Activated CD4-positive, CD25-positive, alpha-beta regulatory T cell (primary cell): ENCODE measurements at places on chromosomes 2 and 18.

GRCh38 chr2:234044157-234044556 is 6.3 kb upstream of the SPP2 start:
- DNase-seq: no peak

- DNase-seq: no peak
These were observed 1322.9 kb upstream of the TMEFF2 start for GRCh38 chr2:193517615-193518014.

- DNase-seq: no peak
These were observed 6.6 kb downstream of the TRAF3IP1 start for GRCh38 chr2:238326801-238327365.

DNA sequence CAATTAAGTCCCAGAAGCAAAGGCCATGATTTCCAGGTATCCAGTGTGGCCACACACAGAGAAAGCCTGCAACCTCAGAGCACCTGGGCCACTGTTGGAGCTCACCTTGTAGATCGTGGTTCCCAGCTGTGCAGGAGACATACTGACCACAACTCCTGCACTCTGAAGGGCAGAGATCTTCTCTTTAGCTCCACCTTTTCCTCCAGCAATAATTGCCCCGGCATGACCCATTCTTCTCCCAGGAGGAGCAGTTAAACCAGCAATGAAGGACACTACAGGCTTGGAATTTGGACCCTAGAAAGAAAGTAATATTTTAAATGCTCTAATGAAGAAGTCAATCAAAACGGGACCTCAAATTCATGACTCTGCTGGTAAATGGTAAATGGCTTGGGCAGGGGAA is 33.8 kb downstream of the SUCLG1 start:
- no peak for DNase-seq

DNA sequence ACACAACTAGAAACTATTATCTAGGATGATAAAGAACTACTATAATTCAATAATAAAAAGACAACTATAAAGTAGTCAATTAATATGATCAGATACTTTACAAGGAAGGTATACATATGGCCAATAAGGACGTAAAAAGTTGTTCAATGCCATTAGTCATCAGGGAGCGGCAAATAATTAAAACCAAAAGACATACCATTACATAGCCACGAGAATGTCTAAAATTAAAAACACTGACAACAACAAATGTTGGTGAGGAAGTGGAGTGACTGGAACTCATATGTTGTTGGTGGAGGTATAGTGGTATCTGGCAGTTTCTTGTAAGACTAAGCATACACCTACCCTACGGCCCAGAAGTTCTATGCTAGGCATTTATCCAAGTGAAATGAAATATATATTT is 152.4 kb downstream of the MTCL1 start:
- no peak for DNase-seq

- no peak for DNase-seq
These were observed 102.0 kb upstream of the PPP1CB start for GRCh38 chr2:28649481-28650265.

DNA sequence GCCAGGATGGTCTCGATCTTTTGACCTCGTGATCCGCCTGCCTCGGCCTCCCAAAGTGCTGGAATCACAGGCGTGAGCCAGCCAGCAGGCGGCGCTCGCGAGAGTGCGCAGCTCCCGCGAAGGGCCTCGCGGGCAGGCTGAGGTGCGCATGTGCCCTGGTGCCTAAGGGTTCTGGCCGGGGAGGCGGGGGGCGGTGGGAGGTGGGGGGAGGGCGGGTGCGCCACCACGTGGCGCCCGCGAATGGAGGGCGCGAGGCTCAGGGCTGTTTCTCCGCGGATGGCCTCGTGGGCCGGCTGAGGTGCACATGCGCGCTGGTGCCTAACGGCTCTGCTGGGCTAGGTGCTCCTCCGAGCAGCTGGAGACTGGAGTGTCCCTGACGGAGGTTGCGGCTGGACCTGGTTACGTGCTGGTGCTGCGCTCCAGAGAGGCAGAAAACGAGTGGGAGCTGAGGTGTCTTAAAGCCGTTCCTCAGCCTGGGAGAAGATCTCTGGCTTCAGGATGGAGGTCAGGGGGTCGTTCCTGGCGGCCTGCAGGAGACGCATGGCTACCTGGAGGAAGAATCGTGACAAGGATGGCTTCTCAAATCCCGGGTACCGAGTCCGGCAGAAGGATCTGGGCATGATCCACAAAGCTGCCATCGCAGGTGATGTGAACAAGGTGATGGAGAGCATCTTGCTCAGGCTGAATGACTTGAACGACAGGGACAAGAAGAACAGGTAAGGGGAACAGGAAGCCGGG is at the start of gene ANKRD62:
Gene ANKRD62 (plus strand): TSS at position 324 of the 738 bp plus-strand sequence. CDS start 175 bp downstream, at position 499.
- no peak for DNase-seq

DNA sequence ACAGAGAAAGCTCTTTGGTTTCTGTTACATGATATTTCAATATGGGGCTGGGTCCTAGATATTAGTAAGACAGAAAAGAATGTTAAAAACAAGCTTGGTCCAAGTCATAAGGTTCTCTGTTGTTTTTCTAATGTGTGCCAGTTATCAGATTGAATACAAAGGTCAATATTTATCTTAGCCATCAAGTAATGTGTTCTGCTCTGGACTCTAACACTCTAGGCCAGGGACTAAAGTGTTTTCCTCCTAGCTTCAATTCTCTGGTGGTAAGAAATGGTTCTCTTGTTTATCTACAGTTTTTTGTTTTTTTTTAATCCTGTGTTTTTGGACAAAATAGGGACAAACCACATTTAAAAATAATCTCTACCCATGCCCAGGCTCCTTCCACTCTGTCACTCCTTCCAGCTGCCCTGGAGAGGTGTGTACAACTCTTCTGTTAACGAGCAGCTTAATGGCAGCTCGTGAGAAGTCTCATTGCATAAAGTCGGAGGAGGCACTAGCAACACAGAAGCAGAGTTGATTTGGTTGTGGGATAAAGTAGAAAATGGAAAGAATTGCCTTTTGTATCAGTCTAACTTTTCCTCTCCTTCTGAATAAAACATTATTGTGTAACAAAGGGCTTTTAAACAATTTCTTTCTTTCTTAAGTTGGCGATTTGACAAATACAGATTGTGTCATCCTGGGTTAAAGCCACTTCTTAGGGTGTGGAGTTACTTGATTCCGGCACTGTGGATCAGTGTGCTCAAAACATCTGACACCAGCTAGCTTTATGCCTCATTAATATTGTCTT is 8.0 kb upstream of the SESTD1 start:
- no peak for DNase-seq

- DNase-seq: no peak
These were observed 40.1 kb upstream of the PLEKHM3 start for GRCh38 chr2:208065476-208065875.

DNA sequence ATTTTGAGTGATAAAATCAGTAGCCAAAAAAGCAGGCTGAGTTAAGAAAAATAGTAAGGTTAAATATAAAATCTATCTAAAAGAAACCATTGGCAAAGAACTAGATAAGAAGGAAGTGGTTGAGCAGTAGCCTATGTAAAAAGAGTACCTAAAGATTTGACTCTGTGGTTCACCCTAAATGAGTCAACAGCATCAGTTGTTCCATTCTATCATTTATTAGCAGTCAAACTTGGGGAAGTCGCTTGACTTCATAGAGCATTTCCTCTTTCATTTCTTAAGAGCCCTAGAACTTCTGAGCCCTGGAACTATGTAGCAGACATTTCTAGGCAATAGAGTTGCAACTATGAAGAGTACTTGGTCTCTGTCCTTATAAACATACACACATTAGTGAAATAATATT is 381.7 kb downstream of the NUP35 start:
- no peak for DNase-seq

DNA sequence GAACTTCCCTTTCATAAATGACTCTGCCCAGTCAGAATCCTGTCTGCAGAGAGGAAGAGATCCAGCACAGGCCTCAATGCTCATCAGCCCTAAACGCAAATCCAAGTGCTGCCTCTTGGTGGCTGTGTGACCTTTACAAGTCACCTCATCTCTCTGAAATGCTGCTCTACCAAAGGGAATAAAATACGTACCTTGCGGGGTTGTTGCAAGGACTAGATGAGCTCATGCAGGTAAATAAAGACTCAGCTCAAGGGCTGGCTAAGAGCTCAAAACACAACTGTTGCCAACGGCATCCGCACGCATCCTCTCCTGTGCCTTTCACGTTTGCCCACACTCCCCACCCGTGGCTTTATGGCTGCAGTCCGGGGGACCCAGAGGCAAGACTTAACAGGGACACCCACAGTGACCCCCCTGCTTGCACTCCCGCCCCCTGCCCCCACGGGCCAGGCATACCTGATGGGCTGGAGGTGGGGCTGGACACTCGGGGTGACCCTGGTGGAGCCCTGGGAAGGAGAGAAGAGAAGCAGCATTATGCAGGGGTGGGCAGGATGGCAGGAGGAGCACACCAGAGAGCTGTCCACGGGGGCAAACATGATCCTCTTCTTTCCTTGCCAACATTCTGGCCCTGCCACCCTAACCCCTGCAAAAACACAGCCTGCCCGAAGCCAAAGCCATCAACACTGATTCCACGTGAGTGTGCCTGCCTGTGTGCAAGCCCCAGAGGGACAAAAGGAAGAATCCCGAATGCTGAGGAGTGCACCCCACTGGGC is 102.6 kb downstream of the TNS1 start:
- DNase-seq: no peak

GRCh38 chr2:223601932-223602666 is at the start of gene SCG2:
Gene SCG2 (minus strand): TSS chr2:223602361. CDS start chr2:223599282, 3,079 bp downstream.
- DNase-seq: no peak

DNA sequence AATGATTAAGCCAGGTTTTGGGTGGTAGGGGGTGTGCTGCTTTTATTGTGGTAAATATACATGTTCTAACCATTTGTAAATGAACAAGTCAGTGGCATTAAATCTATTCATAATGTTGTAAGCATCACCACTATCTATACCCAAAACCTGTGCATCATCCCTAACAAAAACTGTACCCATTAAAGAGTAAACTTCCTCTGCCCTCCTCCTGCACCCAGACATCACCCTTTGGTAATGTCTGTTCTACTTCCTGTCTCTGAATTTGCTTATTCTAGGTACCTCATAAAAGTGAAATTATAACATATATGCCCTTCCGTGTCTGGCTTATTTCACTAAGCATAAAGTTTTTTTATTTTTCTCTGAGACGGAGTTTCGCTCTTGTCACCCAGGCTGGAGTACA is 14.1 kb downstream of the RIF1 start:
- DNase-seq: no peak

- no peak for DNase-seq
These were observed 2.1 kb downstream of the GULP1 start for GRCh38 chr2:188293601-188294351.

DNA sequence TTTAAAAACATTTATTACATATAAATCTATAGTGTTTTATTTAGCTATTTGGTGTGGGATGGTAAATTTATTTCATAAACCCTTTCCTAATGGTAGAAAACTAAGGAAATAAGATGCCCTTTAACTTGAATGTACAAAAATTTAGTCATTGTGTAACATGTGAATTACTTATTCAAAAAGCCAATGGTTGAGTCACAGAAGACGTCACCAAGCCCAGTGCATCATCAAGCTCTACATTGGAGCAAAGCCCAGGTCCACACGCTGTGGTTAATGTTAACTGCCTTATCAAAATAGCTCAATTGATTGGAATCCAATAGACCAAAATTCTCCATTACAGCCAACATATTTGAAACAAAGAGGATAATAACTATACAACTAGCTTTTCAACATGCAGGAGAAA is 145.5 kb upstream of the LYPD1 start:
- no peak for DNase-seq

- no peak for DNase-seq
These were observed 101.2 kb upstream of the ASB18 start for GRCh38 chr2:236365258-236366048.

GRCh38 chr2:169285531-169286235 is 76.7 kb downstream of the LRP2 start:
- no peak for DNase-seq

GRCh38 chr2:224263571-224264043 is 138.3 kb downstream of the FAM124B start:
- DNase-seq: no peak

DNA sequence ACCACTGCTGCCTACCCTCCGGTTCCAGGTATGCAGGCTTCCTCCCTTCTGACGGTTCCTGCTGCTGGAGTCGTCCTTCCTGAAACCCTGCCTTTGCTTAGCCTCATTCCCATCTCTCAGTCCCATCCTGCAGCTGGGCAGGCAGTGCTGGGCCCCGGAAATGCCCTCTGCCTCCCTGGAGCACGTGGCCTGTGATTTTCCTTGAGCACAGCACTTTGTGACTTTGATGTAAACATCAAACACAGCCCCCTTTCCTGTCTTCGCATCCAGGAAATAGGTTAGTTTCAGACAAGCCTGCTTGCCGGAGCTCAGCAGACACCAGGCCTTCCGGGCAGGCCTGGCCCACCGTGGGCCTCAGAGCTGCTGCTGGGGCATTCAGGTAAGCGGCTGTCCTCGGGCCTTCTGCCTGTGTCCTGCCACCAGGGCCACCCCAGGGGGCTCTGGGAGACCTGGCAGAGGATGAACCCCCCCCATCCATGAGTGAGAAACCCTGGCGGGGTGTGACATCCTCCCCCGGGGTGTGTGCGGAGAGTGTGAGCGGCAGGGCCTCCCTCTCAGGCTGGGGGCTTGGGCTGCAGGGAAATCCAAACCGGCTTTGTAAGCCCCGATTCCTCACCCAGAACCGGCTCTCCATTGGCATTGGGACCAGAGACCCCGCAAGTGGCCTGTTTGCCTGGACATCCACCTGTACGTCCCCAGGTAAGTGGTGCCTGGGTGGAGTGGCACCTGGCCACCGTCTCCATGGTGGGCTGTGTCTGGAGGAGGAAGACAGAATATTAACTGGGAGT is at the start of gene ZAP70:
Gene ZAP70 (plus strand): TSS at position 281 of the 788 bp plus-strand sequence. CDS start 10,461 bp downstream, outside the sequence.
- no peak for DNase-seq

- DNase-seq: no peak
These were observed 47.1 kb upstream of the RMND5A start for GRCh38 chr2:86673011-86673410.

- DNase-seq: no peak
These were observed 25.4 kb downstream of the NCK2 start for GRCh38 chr2:105770149-105770548.

- DNase-seq: no peak
These were observed at the start of gene SLC5A7 for GRCh38 chr2:107986278-107987217. Gene SLC5A7 (plus strand): TSS chr2:107986524. CDS start chr2:107988156, 1,632 bp downstream.

- no peak for DNase-seq
These were observed 63.8 kb downstream of the SOWAHC start for GRCh38 chr2:109677835-109678580.

- DNase-seq: no peak
These were observed 235.8 kb downstream of the MREG start for GRCh38 chr2:215777465-215778044.

DNA sequence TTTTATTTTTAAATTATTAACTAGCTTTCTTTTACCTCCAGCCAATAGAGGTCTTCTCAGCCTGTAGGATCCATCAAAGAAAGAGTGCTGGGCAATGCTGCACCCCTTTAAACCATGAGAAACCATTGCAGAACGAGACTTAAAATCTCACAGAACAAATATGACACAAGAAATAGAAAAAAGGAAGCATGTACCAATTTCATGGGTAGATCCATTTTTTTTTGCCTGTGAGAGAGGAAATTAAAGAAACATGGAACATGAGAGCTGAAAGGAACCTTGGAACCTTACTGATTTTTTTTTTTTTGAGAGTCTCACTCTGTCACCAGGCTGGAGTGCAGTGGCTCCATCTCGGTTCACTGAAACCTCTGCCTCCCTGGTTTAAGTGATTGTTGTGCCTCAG is 14.0 kb downstream of the HRH4 start:
- no peak for DNase-seq
